Parietal lobe (tissue), 2 donors: ENCODE measurements at places on chromosomes 2 and 18. TPM values are rescaled to one million over a fixed set of nuclear protein-coding genes. Genes with fewer than 3 reads are reported as not detected.

ZSWIM2 gene
- 0.63 TPM for total RNA-seq

DSG1 gene
- total RNA-seq = not detected

MSGN1 gene
- total RNA-seq = not detected

HPCAL1 gene
- 23.5 TPM for total RNA-seq

COL4A4 gene
- 0.94 TPM for total RNA-seq

GNLY gene
- 0.31 TPM for total RNA-seq

TEX261 gene
- 20.3 TPM for total RNA-seq

GTF3C2 gene
- total RNA-seq = 56.7 TPM

IFIH1 gene
- total RNA-seq = 2.2 TPM

FECH gene
- 20.7 TPM for total RNA-seq

IL36A gene
- not detected for total RNA-seq

MREG gene
- total RNA-seq = 2.8 TPM

CABYR gene
- total RNA-seq = 26.6 TPM

RBM44 gene
- total RNA-seq = 4.1 TPM

PLA2R1 gene
- total RNA-seq = 2.2 TPM

RASGRP3 gene
- 12.2 TPM for total RNA-seq

DSC2 gene
- total RNA-seq = 4.1 TPM

KCNG3 gene
- 0.31 TPM for total RNA-seq

PROKR1 gene
- total RNA-seq = 2.8 TPM

SLC19A3 gene
- 3.1 TPM for total RNA-seq

UGT1A6 gene
- not detected for total RNA-seq

CPS1 gene
- 3.1 TPM for total RNA-seq

C2orf66 gene
- 1.3 TPM for total RNA-seq

C2orf92 gene
- 11.3 TPM for total RNA-seq

RAPGEF4 gene
- total RNA-seq = 27.5 TPM

LIPG gene
- 25.7 TPM for total RNA-seq
